ENCODE measurements at places on chromosomes 7 and 10.

- DNase-seq, result no peak
These were observed 72.7 kb downstream of the GCC1 start for GRCh38 chr7:127512663-127513062.

GRCh38 chr10:120396228-120396627 is 60.8 kb upstream of the PLPP4 start:
- no peak for DNase-seq

DNA sequence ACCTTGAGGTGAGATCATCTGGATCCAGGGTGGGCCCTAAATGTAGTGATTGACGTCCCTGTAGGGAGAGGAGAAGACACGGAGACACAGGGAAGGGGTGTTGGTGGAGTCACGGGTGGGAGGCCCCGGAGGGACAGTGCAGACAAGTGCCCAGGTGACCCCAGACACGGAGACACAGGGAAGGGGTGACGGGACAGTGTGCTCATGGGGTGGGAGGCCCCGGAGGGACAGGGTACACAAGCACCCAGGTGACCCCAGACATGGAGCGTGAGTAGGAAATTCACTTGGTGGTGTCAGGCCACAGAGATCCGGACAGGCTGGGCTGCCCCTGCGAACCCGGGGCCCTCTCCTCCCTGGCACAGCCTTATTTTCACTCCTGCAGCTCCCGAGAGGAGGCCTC is 176.9 kb downstream of the PTPRN2 start:
- no peak for DNase-seq

DNA sequence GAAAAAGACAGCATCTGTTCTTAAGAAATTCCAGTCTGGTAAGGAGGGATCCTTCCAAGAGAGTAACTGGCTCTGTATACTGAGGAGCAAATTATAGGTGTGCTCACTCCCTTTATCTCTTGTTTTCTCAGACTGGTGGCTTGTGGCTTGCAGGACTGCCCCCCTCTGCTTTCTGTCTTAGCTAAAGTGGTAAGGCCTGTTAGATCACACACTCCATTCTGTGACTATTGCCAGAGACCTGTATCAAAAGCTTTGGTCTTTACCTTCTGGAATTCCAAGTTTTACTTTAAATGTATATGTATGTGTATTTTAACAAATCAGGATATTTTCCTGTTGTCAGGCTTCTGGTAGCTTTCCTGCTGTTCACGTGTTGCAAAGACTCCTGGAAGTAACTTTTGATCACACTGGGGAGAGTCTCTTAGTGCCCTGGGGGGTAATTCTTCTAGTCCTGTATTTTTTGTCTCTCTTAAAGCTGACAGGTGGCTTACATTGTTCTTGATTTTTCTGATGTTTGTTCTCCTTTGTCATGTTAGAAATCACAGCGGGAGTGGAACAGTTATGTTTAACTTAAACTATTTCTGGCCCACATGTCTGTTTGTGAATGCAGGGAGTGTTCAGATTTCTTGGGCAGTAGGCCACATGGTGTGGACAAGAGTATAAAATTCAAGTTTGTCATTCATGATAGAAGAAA is 99.0 kb downstream of the PLPP4 start:
- DNase-seq, result no peak

DNA sequence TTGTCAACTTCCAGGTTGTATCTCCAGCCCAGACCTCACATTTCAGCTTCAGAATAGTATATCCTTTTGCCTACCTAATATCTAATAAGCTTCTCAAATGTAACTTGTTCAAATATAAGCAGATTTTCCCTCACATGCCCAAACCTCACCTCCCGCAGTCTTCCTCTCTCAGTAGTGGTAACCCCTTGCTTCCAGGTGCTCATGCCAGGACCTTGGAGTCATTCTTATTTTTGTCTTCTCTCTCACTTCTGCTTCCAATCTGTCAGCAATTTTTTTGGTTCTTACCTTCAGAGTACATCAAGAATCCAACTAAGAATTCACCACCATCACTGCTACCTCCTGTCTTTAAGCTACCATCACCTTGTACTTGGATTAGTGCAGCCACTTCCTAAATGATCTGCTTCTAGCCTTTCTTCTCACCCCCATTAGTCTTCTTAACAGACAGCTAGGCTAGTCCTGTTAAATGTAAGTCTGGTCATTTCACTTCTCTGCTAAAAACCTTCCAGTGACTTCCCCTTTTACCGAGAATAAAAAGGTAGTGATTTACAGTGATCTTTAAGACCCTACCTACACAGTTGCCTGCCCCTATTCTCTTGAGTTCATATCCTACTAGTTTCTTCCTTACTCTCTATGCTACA is 14.0 kb downstream of the ANKIB1 start:
- no peak for DNase-seq

GRCh38 chr7:149495785-149496641 is 1.6 kb downstream of the ZNF746 start:
- no peak for DNase-seq

DNA sequence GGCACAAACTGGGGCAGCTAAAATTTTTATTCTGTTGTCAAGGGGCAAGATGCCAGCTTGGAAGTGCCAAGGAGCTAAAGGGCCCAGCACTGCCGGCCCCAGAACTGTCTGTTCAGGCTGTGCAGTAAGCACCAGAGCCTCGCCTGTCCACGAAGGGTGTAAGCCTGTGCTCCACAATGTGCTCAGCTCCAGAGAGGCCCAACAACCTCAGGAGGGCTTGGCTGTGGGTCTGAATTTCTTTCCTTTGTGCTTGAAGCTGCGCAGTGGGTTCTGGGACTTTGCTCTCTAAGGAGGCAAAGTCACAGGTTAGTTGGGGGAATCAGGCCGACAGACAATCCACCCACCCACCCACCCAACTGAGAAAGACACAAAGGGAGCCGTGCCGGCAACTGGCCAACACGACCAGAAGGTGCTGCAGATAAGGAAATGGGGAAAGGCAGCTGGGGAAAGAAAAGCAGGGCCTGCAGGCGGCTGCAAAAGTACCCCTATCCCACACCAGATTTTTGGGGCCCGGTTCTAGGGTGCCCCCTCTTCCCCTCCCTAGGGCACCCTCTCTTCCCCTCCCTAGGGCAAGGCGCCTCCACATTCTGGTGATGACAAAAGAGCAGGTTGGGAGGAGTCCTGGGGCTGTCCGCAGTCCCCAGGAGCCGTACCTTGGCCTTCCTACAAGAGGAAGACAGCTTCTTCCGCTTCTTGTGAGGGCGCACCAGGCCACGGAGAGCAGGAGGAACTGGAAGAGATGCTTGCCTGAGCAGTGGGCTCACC is 7.7 kb downstream of the DDX56 start:
- DNase-seq, result no peak

GRCh38 chr7:20574784-20575720 is 40.4 kb upstream of the ABCB5 start:
- no peak for DNase-seq

DNA sequence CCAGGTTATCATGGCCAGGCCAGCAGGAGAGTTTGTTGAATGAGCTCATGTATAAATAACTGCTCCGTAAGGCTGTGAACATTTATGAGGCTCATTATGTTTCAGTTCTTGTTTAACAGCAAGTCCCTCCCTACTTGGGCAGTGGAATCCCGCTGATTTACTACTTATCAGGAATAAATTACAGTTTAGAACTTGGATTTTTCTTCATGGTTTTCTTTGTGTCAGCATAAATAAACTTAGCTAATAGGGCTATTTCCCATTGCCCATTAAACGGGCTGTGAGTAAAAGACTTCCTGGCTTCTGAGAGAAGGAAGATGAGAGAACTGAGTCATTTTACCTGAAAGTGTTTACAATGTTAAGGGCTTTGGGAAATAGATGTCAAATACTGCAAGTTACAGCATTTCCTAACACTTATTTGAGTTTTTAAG is 701.6 kb upstream of the ANKRD30A start:
- DNase-seq, result no peak

Data from KG1 (cell line).